Right atrium auricular region (tissue), 2 donors: ENCODE measurements at places on chromosomes 3 and 15.

GRCh38 chr15:77582763-77583162, 49.9 kb downstream of the LINGO1 start:
- DNase-seq, result no peak

DNA sequence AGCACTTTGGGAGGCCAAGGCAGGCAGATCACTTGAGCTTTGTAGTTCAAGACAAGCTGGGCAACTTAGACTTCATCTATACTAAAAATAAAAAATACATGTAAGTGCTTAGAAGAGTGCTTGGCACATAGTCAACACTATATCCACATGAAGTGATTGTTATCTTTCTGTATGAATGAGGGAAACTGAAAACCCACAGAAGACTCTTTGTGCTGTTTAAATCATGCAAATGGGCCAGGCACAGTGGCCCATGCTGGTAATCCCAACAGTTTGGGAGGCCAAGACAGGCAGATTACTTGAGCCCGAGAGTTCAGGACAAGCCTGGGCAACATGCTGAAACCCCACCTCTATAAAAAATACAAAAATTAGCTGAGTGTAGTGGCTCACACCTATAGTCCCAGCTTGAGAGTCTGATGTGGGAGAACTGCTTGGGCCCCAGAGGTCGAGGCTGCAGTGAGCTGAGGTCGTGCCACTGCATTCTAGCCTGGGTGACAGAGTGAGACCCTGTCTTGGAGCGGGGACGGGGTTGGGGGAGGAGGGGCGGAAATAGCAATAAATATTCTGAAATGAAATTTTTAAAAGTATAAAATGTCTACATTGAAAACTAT, 129.7 kb downstream of the NR2E3 start:
- no peak for DNase-seq

- no peak for DNase-seq
Measured at GRCh38 chr15:47720555-47720954, 3.2 kb downstream of the SEMA6D start.

DNA sequence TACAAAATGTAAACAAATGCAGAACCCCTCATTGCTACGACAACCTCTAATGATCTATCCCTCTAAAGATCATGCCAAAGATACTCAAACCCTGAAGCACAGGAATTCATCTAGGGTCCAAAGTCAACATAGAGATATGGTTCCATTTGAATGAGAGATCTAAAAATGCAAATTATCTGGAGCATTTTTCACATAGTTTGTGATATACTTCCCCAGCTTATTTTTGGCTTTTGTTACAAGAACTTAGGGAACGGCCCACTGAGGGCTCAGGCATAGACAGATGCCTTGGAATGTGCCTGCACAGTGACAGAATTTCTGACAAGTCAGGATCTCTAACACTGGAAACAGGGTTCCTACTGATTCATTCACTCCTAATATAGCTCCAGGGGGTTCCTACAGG, 258.9 kb upstream of the THBS1 start:
- no peak for DNase-seq
